HEK293T (cell line): ENCODE measurements at places on chromosomes 7 and 10.

DNA sequence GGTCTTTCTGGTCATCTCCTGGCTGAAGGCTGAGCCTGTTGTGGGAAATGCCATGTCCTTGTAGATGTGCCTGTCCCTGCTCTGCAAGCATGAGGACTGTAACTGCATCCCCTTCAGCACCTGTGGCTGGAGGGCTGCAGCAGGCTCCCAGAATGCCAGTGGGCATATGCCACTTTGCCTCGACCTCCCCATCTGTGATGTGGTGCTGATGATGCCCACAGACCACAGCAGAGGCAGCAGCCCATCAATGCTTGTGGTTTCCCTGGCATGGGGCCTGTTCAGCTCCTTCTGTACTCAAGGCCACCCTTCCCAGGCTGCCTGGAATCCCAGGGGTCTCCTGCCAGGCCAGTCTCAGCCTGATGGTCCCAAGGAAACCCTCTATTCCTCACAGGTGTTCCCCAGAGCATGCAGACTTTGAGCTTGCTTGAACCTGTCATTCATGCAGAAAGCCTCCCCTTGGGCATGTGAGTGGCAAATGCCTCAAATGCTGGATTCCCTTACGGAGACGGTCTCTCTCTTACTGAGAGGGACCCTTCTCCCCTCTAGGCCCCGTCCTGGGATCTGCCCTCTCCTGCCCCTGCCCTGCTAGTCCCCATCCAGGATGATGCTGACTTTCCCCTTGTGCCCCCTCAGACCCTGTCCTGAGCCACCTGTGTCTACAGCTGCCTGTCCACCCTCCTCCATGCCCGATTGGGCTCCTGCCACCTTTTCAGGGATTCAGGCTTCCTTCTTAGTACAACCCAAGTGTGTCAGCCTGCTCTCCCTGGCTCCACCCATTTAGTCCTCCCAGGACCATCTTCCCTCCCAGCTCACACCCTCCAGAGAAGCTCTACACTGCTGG, 50.9 kb upstream of the ANTXRL start:
- DNase-seq = no peak

- no peak for DNase-seq
These were observed 21.0 kb upstream of the LRRC17 start for GRCh38 chr7:102891693-102892261.

GRCh38 chr10:112789248-112789647, 160.8 kb upstream of the TCF7L2 start:
- no peak for DNase-seq

DNA sequence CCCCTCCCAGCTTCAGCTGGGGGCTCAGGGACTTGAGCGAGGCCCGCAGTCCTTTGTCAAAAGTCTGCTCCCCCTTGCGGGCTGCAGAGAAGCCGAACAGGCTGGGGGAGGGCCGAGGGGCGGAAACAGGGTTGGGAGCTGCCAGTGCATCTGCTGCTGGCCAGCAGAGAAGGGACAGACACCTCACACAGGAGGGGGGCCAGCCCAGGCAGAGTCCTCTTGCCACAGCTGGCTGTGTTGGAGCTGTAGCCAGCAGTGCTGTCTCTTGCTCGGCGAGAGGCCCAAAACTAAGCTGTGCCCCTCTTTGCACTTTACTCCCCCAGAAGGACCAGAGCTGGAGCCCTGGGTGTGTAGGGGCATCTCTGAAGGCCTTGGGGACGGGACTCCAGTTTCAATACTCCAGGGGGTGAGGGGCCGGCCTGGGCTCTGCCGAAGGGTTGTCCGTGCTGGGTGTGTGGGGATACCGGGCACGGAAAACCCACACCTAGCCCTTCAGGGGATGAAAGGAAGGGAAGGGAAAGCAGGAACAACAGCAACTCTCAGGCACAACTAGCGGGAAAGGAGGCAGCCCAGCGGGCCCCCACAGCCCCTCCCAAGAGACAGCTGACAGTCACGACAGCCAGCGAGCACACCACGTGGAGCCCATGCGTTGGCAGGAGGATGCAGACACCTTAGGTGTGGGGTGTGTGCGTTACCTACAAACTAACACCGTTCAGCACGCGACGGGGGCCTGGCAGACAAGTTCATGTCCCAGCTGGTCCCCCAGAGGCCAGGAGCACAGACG, 17.8 kb downstream of the YKT6 start:
- DNase-seq = no peak

DNA sequence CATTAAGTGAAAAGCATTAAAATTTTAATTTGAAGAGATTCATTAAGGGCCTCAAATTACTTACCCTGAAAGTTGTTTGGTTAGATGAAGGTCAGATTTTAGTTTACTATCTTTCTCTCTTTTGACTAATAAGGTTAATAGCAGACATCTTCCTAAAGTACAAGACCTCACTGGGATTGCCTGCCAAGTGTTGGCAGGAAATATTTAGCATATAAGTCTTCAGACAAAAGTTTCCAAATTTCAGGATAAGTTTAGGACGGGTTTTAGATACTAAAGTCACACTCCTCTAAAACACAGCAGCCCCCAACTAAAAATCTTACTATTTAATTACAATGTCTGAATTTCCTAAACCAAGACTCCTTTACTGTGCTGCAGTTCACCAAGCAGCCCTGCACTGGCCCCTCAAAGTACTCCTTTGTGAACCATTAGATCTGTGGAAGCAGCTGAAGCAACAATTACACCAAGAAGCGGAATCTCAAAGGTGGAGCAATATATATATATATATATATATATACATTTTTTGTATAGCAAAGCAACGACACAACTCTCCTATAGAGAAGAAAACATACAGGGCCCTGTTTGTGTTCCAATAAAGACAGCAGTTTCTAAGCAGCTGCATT, 91.2 kb upstream of the KCNIP2 start:
- no peak for DNase-seq

DNA sequence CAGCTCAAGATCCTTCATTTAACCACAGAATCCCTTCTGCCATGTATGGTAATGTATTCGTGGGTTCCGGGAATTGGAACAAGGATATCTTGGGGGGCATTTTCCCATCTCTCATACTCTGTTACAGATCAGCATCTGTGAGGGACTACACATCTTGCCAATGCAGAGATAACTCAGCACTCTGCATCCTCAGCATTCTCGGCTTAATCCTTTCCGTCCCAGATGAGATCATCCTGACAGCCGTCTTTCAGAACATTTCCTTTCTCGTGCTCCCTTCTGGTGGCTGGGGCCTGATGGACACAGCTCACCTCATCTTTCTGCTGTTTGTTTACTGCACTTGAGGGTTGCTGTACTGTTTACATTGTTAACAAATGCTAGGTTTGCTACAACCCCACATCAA, 25.3 kb downstream of the FKBP6 start:
- DNase-seq = no peak

- DNase-seq = no peak
These were observed 250.7 kb upstream of the ZNF32 start for GRCh38 chr10:43899224-43899959.

DNA sequence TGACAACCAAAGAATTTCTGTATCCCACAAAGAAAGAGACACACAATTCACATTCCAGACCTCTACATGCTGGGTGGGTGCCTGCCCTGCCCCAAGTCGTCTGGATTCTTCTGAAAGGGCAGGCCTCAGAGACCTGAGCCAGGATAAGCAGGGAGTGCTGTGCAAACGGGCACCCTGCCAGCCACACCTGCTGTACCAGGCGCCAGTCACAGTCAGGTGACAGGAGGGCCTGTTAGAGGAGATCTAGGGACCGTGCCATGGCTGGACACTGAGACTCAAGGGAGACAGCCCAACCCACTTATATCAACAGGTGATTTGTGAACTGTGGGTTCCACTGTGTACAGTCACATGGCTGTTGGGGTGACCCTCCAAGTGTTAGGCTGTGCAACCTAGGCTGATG, 103.1 kb upstream of the AFAP1L2 start:
- no peak for DNase-seq

GRCh38 chr7:38310591-38311101, 37.2 kb upstream of the TARP start:
- no peak for DNase-seq

DNA sequence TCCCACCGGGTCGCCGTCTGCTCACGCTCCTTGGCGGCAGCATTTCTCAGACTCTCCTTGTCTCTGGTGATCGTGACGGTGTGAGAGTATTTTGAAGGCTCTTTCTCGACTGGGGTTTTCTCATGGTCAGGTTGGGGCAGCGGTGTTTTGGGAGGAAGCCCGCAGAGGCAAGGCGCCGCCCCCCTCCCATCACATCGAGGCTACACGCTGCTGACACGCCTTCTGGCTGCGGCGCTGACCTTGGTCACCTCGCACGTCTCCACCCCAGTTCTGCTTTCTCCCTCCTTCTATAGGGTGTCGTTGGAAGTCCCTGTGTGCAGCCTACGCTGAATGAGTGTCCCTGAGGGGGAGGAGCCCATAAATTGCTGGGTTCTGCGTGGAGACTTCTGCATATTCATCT, 55.2 kb downstream of the GLRX3 start:
- DNase-seq = no peak

GRCh38 chr7:98922392-98923187, 44.3 kb downstream of the TRRAP start:
- no peak for DNase-seq

GRCh38 chr10:93236393-93237040, 162.8 kb downstream of the CYP26A1 start:
- DNase-seq = no peak

GRCh38 chr7:5502721-5503243, 79.1 kb upstream of the TNRC18 start:
- no peak for DNase-seq

DNA sequence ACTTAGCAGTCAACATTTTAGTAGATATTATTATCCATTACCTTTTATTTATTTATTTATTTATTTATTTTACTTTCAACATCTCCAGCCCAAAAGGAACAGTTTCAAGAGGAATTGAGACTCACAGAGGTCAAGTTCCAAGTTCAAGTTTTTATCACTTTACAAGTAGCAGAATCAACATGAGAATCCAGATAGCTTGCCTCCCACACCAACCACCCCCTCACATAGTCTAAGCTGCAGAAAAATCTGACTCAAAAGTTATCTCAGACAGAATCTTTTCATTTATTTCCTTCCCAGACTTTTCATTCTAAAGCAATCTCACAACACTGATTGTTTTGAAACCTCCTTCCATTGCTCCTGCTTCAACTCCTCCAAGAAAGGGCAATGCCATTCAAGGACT, 129.6 kb downstream of the GRM3 start:
- DNase-seq = no peak

DNA sequence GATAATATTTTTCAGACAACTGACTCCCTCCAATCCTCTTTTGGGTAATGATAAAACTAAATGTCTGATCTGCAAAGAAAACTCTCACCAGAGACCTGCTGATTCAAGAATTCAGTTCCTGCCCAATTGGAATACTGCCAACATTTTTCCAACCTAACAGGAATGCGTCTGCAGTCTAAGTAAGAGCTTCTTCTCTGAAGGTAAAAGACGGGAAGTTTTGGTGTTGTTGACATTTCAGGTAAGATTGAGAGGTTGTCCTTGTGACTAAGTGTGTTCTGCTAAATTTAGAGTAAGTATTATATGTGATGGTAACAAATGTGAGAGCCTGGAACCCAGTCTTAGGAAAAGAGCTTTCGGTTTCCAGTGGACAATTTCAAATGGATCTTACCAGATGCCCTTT, 17.6 kb downstream of the IFIT5 start:
- DNase-seq = no peak

GRCh38 chr7:138885383-138886147, 87.6 kb upstream of the ATP6V0A4 start:
- peak; percentile 44 for DNase-seq

GRCh38 chr7:23469961-23470250, 385 bp downstream of the IGF2BP3 start:
- DNase-seq = no peak
